Camera-type eye (tissue), 1 donor: ENCODE measurements at places on chromosomes 3 and 15. TPM values are rescaled to one million over a fixed set of nuclear protein-coding genes. Genes with fewer than 3 reads are reported as not detected.

The CD200R1 gene
- 2.0 TPM for total RNA-seq

The MGLL gene
- 46.3 TPM for total RNA-seq

The FBXO40 gene
- total RNA-seq = 0.22 TPM

The DENND4A gene
- 82.0 TPM for total RNA-seq

The CYP1A2 gene
- total RNA-seq = not detected

The FES gene
- total RNA-seq = 35.7 TPM

The CCR1 gene
- 1.7 TPM for total RNA-seq

The DUOXA2 gene
- not detected for total RNA-seq

The THAP10 gene
- 5.7 TPM for total RNA-seq

The GPR149 gene
- total RNA-seq = 3.8 TPM

The DHFR2 gene
- total RNA-seq = 10.4 TPM

The AHSG gene
- not detected for total RNA-seq

The ENTPD3 gene
- 1.7 TPM for total RNA-seq

The HACD3 gene
- total RNA-seq = 124 TPM

The ARPP19 gene
- total RNA-seq = 215 TPM

The IMPG2 gene
- 221 TPM for total RNA-seq

The ZDHHC3 gene
- total RNA-seq = 47.1 TPM

The SERINC4 gene
- 3.8 TPM for total RNA-seq

The HAPLN3 gene
- total RNA-seq = 17.2 TPM

The AAGAB gene
- total RNA-seq = 32.9 TPM

The PDZRN3 gene
- 72.3 TPM for total RNA-seq

The CACNA1D gene
- total RNA-seq = 25.9 TPM

The DUOXA1 gene
- 2.0 TPM for total RNA-seq

The SATB1 gene
- total RNA-seq = 89.1 TPM

The CD96 gene
- total RNA-seq = 1.3 TPM

The PTPRG gene
- 141 TPM for total RNA-seq

The ZNF717 gene
- total RNA-seq = 30.1 TPM

The CCDC13 gene
- 9.3 TPM for total RNA-seq

The IFT80 gene
- 104 TPM for total RNA-seq

The UCN2 gene
- 0.33 TPM for total RNA-seq

The WDR76 gene
- 14.3 TPM for total RNA-seq

The SYNM gene
- 32.7 TPM for total RNA-seq

The CKMT1B gene
- total RNA-seq = 6.7 TPM

The ZNF385D gene
- total RNA-seq = 35.0 TPM

The CFAP91 gene
- 7.3 TPM for total RNA-seq

The MAP6D1 gene
- 2.9 TPM for total RNA-seq

The GATA2 gene
- 3.1 TPM for total RNA-seq

The CISH gene
- total RNA-seq = 3.3 TPM
